T-helper 1 cell treated with Interleukin-12 subunit alpha and Interleukin-12 subunit beta and Interleukin-4 antibody, amounts not matched to agents 30 ng/mL and 1 ng/mL, for 36 hours (primary cell): ENCODE measurements at places on chromosomes 7 and 10. TPM values are rescaled to one million over a fixed set of nuclear protein-coding genes. Genes with fewer than 3 reads are reported as not detected.

The EPO gene
- not detected in 2 replicates for total RNA-seq

The MACC1 gene
- total RNA-seq, result not detected in 2 replicates

The UCN3 gene
- total RNA-seq, result not detected in 2 replicates

The LDB3 gene
- not detected in 2 replicates for total RNA-seq
